ENCODE measurements at places on chromosomes 4 and X.

- no peak for DNase-seq
These were observed 116.4 kb downstream of the TSPAN5 start for GRCh38 chr4:98542011-98542410.

- no peak for DNase-seq
These were observed 16.6 kb upstream of the ZNF718 start for GRCh38 chr4:107444-108429.

- no peak for DNase-seq
These were observed 116.2 kb upstream of the TLL1 start for GRCh38 chr4:165756836-165757235.

GRCh38 chr4:142064181-142064580 lies 427.8 kb downstream of the IL15 start:
- DNase-seq, result no peak

DNA sequence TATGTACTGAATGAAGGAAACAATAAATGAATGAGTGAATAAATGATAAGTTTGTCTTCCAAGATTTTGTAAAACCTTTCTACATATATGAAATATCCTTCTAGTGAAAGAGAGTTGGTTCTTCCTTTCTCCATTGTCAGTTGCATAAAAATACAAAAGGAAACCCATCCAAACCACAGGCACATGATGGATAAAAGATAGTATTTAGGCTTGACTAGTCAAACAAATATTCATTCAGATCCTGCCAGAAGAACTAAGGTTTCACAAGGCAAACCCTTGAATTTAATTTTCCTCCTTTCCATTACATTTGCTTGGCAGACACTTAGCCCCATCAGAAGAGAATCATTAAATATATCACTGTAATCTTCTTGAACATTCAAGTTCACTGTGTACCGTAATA lies 208.4 kb downstream of the COL25A1 start:
- DNase-seq, result no peak

DNA sequence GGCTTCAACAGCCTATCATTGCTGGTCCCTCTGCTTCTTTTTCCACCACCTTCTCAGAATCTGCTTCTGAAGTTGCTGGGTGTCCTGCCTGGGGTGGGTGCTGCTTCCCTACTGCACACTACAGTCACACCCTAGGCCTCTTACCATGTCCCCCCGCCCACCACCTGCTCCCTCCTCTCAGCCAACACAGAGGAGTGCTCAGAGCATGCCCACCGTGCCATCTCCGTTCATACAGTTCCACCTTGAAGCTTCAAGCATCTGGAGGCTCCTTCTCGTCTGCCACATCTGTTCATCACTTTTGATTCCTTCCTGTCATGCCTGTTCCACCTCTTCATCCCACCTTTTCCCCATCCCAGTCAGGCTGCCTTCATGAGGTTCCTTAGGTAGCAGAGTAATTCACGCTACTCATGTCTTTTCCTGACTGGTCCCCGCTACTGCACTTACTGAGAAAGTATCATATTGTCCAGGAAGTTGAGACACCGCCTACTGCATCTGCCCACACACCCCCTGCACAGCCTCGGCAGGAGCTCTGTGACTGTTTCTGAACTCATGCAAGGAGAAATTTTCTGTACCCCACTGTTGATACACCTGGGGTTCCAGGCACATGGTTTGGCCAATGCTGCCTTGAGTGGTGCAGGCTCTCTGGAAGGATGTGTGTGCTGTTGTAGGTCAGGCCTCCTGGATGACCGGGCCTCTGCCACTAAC lies 39.5 kb downstream of the HADH start:
- no peak for DNase-seq

- DNase-seq, result no peak
These were observed 559 bp upstream of the RHOH start for GRCh38 chr4:40196272-40196671.

- DNase-seq, result no peak
These were observed 97.2 kb downstream of the MAB21L2 start for GRCh38 chr4:150679018-150679764.

- no peak for DNase-seq
These were observed 101.7 kb upstream of the SOD3 start for GRCh38 chr4:24693636-24694035.

- DNase-seq, result no peak
These were observed 19.7 kb downstream of the SLAIN2 start for GRCh38 chr4:48361012-48361400.

DNA sequence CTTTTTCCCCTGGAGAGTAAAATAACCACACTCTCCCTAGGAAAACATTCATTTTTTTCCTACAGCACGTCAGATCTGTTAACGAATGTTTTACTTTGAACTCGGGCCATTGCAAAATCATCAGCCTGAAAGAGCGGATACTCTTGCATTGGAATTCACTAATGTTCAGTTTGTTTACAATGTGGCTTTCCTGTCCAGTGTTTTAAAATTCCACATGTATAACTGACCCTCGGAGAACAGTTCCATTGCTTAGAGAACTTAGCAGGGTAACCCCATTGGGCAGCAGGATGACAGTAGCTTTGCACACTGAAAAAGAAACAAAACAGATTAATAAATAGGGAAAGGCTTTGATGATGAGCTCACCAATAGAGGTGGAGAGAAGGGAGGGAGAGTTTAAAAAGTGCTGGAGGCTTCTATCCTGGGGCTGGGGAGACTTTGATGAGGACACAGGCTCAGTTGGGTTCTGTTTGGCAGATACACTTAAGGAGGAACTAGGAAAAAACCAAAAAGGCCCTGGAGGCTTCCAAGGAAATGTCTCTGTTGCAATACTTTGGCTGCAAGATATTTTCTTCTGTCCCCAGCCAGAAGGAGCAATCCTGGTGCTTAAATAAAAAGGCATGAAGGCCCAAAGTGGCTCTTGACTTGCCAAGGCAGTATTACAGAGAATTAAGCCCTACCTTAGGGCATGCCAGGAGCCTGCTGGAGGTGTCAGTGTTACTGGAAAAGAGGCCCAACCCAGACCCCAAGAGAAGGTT lies 143.1 kb downstream of the ARSF start:
- DNase-seq, result no peak

GRCh38 chrX:100207331-100208024 lies 202.6 kb downstream of the PCDH19 start:
- no peak for DNase-seq

DNA sequence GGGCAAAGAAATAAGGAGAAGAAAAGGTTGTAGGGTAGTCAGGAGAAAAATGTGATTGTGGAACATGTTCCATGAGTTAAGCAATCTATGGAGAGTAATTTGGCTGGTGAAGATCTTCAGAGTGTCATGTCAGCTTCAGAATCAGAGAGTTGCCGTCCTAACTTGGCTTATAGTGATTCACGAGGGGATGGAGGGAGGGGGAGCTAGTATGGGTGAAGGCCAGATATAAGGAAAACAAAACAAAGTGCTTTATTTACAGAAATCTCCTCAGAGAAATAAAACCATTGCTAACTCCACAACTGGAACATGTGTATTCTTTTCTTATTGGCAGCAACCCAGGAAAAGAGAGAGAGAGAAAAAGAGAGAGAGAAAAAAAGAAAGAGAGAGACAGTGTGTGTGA lies 256.5 kb upstream of the NRK start:
- DNase-seq, result no peak

DNA sequence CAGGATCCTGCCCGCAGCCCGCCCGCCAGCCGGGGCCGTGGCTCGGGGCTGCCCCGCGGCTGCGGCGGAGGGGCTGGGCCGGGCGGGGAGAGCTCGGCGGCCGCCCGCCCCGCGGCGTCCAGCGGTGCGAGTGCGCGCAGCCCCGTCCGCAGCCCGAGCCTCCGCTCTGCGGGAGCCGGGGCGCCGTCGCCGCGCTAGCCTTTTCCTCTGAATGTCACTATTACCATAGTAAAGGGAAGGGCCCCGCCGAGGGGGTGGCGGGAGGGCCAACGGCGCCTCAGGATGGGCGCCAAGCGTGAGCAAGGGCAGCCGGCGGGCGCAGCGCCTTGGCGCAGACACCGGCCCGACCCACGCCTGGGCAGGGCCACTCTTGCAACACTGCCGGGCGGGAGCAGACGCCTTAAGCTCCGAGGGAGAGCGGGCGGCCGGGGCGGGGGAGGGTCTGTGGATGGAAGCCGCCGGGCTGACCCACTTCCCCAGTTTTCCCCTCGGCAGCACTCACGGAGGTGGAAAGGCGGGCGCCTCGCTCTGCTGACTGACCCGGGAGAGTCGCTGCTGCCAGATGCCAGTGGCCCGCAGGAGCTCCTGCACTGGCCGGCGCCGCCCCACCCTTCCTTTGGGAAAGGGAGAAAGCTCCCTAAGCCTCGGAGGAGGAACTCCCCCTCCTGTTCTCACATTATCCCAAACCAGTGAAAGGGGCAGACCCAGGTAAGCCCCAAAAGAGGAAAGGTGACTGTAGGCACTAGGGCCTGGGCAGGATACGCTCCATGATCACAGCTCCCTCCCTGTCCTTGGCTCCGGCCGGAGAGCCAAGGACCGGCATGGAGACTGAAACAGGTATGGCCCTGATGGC lies 329.4 kb downstream of the HNRNPD start:
- DNase-seq, result no peak

GRCh38 chrX:16114611-16115010 lies 8.8 kb upstream of the GRPR start:
- no peak for DNase-seq

DNA sequence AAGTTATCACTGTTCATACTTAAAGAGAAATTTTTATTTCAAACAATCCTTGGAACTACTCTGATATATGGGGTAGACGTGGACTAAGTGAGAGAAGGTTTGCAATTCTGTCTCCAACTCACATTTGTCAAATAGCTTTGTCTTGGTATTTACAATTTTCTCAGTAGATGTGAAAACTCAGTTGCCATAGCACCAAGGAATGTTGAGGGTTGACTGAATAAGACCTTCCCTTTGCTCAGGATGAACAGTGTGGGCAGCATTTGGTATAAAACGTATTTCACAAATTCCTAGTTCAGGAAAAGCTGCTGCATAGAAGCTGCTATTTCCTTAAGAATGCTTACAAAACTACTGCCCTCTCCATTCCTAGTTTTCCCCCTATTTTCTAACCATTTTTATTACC lies 399.5 kb downstream of the NKX6-1 start:
- no peak for DNase-seq

- DNase-seq, result no peak
These were observed 99.6 kb downstream of the UGT8 start for GRCh38 chr4:114698231-114698630.

DNA sequence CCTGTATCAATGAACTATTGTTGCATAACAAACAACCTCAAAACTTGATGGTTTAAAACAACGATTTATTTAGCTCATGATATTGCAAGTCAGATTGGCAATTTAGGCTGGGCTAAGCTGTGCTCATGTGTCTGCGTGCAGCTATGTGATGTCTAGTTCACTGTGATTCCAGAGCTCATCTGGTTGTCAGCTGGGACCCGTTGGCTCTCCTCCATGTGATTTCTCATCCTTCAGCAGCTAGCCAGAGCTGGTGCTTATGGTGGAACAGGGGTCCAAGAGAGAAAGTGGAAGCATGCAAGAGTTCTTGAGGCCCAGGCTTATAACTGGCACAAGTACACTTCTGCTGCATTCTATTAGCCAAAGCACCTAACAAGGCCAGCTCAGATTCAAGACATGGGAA lies 28.8 kb upstream of the TRPC3 start:
- DNase-seq, result no peak

DNA sequence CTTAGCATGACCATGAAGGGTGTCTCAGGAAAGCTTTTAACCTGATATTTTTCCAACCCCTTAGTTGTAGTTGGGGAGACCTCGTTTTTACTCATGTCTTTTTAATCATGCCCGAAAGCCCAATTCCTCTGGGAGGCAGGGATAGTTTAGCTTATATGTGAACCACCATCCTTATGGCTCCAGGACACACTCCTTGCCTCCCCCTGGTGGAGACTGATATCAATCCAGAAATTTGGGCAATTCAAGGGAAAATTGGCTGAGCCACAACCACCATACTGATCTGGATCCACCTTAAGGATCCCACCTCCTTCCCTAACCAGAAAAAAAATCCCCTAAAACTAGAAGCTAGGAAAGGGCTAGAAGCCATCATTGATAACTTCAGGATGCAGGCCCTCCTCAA lies 13.4 kb upstream of the COL25A1 start:
- no peak for DNase-seq

- DNase-seq, result no peak
These were observed 991.1 kb downstream of the STPG2 start for GRCh38 chr4:97152149-97152548.

DNA sequence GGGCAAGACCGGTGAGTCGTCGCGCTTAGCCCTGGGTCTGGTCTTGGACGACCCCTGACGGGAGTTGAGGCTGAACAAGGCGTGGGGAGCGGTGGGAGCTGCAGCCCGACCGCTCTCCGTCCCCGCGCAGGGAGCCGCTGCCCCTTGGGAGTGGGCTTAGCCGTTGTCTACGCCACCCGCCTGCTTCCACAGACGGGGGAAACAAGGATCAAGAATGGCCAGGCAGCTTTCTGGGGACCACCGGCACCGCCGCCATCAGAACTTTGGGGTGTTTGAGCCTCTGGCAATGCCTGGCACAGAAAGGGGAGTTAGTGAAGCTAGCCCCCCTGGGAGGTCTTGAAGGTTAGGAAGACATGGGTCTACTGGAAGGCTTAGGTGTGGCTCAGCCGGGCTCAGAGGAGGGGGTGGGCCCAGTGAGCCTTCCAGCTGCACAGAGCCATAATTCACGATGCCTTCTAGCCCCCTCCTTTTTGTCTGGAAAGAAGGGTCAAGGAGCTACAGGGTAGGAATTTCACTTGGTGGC lies 583 bp downstream of the RASL11B start:
- DNase-seq, result no peak

GRCh38 chr4:47287735-47288134 lies 175.8 kb downstream of the COMMD8 start:
- DNase-seq, result no peak

- DNase-seq, result no peak
These were observed 78.2 kb downstream of the MAOB start for GRCh38 chrX:43804021-43804420.

Data from cortex of kidney (tissue), 1 donor.